ENCODE measurements at places on chromosomes 5 and 9.
A peak's percentile ranks its signal among the peaks of the same experiment; 100 is the strongest.

- no peak for DNase-seq
Measured at GRCh38 chr5:114223866-114224265, 138.0 kb upstream of the KCNN2 start.

- no peak for DNase-seq
Measured at GRCh38 chr9:134182554-134183085, 18.3 kb upstream of the RNU6ATAC start.

- no peak for DNase-seq
Measured at GRCh38 chr5:139852696-139853095, 57.1 kb downstream of the PSD2 start.

DNA sequence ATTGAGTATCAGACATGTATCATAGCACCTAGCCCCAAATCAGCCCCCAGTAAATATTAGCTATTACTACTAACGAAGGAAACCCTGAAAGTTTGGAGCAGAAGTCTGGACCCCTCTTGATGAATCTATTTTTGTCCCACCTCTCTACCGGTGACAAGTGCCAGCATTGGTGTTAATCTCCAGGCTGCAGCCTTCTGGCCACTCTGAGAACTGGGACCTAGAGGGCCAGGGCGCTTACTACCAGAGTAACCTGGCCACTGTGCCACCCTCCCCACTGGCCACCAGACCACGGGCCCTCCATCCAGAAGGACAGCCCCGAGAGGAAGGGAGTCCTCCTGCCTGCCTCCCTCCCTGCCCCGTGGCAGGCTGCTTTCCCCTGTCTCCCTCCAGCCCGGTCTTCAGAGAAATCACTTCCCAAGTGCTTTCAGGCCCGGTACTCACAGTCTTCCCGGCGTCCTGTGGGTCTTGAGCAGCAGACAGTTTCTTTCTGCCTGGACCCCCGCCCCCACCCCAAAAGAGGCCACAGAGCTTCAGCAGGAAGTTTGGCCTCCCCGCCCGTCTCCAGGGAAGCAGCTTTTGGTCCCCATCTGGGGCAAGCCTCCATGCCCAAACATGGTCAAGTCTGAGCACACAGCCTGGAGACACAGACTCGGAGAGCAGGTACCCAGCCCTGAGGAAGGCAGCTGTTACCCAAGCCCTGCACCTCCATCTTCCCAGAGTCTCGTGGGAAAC is at the start of gene KCNMB1:
TSS of gene KCNMB1 (minus strand) at position 550 of the 732 bp plus-strand sequence. CDS start 3,920 bp downstream, outside the sequence.
- DNase-seq: no peak

- DNase-seq: peak; percentile 80
Measured at GRCh38 chr5:133051542-133052316, at the start of gene HSPA4. Gene HSPA4, plus strand, starts transcription at chr5:133052013. Its CDS starts 238 bp downstream, at chr5:133052251.

DNA sequence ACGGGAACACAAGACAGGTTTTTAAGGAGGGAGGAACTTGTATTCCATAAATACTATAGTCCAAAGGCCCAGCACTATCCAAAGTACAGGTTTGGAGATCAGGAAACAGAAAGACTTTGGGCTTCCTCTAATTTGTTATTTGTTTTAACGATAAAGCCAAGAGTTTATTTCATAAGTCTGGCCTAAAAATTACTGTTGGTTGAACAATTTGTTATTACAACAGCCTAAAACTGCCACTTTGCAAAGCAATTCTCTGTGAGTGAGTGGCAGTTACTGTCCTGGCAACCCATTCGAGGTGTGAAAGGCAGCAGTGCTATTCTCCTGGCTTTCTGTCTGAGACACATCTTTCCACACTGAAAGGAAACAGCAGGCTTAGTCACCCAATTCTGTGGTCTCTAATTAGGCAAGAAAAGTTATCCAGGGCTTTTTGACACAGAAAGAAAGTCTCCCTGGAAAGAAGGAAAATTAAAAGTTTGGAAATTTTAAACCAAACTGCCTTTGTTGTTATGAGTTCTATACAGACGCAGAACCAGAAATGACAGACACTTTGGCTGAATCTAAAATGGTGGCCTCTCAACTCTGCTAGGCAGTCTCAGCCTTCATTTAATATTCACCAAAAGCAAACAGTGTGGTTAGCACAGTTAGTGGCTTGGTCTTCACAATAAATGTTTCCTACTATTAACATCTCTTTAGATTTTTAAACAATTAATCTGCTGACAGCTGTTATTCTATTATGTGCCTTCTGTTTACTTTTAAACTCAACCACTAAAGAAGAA is 33.9 kb downstream of the PSMB7 start:
- no peak for DNase-seq

GRCh38 chr5:107542831-107543231 is 127.9 kb downstream of the EFNA5 start:
- no peak for DNase-seq

DNA sequence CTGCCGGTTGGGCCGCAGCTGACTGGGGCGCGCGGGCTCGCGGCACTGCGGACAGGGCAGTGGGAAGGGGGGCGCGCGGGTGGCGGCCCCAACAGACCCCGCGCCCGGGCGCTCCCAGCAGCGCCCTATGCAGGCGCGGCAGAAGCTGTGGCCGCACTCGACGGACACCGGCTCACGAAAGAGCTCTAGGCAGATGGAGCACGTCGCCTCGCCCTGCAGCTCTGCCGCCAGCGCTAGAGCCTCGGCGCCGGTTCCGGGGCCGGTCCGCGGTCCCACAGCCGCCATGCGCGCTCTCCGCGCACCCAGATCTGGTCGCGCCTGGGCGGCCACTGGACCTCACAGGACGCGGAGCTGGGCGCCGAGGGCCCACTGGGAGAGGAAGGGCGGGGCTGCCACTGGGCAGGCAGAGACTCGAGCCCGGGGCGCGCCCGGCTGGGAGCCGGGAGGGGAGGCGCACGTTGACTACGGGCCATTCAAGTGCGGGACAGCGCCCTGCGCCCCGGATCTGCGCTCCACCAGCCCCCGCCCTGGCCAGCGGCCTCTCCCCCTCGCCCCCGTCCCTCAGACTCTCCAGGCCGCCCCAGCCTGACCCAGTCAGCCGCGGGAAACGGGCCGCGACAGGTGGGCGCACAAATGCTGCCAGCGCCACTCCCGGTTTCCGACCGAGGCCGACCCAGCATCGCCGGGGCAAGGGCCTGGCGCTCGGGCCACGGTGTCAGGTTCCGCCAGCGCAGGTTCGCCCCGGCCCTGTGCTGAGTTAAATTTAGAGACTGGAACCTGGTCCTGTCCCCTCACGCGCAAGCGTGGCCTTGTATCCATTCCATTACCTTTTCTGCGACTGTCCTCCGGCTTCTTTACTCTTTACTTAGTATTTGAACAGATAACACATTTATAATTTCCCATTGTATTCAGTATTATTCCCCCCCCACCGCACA is at the start of gene TRIM7:
TSS of gene TRIM7 (minus strand) at position 371 of the 935 bp plus-strand sequence. CDS start at position 285, 86 bp downstream.
- no peak for DNase-seq

DNA sequence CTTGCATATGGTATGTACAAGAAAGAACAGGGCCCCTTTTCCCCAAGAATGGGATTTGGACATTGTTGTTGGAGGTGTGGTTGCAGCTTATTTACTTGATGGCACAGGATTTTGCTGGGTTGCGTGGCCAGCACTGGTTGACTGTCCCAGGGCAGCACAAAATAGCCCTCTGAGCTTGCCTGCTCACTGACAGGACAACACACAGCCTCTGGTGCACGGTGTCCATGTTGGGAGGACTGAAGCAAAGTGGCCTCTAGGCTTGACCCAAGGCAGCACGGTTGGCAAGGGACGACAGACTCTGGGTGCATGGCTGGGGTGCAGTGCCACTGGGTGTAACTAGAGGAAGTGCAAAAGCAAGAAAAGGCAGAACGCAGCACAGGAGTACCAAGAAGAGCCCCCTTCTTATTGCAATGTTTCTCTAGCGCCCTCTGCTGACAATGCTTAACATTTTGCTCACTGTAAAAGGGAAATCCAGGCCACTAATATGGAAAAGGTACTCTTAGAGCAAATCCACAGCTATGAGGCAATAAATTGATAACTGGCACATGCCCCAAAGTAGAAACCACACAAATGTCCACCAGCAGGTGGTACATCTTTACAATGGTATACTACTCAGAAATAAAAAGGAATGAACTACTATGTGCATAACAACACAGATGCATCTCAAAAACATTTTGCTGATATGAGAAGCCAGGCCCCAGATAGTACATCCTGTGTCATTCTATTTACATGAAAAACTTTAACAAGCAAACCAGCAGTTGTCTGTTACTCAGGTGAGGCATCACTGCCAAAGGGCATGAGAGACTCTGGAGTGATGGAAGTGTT is 47.4 kb upstream of the BARX1 start:
- peak; percentile 15 for DNase-seq

DNA sequence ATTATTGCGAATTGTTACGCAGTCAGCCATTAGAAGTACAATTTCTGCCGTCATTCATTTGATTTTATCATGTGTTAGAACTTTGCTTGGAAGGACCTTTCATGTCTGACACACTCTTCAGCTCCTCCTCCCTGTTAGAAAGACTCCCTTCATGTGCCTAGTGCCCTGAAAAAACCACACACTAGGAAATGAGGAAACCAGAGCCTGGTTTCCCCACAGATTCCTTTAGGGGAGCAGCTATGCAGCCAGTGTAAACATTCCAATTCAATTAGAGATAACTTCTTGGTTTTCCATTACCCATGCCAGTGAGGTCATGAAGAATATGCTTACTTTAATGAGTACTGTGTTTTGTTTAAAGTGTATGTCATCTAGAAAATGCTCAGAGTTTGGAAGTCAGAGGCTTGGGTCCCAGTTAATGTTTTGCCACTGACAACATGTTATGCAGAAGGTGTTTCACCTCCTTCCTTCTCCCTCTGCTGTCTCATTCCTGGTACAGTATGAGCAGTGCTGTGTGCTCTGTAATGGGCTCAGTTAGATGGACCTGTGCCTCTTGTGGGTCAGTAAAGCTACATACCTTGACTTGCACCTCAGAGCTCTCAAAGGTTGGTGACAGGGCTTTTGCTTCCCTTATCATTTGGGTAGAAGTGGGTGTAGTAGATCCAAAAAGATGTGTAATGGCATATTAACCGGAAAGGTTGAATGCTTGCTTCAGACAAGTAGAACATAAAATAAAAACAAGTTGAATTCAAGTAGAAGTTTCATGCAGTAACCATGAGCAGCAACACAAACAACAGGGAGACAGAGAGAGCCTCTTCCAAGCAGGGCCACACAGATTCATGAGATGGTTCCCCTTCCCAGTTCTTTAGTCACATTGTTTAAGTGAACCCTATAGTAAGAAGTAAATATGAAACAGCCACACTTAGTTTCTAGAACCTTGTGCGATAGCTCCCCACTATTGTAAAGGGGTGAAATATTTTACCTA is 52.6 kb upstream of the TNFAIP8 start:
- DNase-seq: peak; percentile 18
